ENCODE measurements at places on chromosomes 5 and 9. TPM values are rescaled to one million over a fixed set of nuclear protein-coding genes. Genes with fewer than 3 reads are reported as not detected.

The FGFR4 gene
- 87.4 TPM for polyA plus RNA-seq

The QRFP gene
- polyA plus RNA-seq, result 0.58 TPM

The FSTL4 gene
- polyA plus RNA-seq, result 0.76 TPM

The C5orf58 gene
- polyA plus RNA-seq, result 0.11 TPM

The STPG3 gene
- 3.9 TPM for polyA plus RNA-seq

The CSNK1G3 gene
- polyA plus RNA-seq, result 34.3 TPM

The BHMT gene
- 287 TPM for polyA plus RNA-seq

The CLIC3 gene
- 0.29 TPM for polyA plus RNA-seq

The CAAP1 gene
- polyA plus RNA-seq, result 36.5 TPM

The RNF130 gene
- polyA plus RNA-seq, result 73.8 TPM

The NPR2 gene
- 24.5 TPM for polyA plus RNA-seq

The CD72 gene
- polyA plus RNA-seq, result 4.5 TPM

The HTR4 gene
- 0.12 TPM for polyA plus RNA-seq

The CDC20B gene
- polyA plus RNA-seq, result 0.63 TPM

The DNAJC25 gene
- 15.2 TPM for polyA plus RNA-seq

The ZNF483 gene
- polyA plus RNA-seq, result 6.4 TPM

The LTC4S gene
- 3.9 TPM for polyA plus RNA-seq

The TNFSF8 gene
- polyA plus RNA-seq, result 0.33 TPM

The POLR3G gene
- 3.5 TPM for polyA plus RNA-seq

The KCNN2 gene
- 6.1 TPM for polyA plus RNA-seq

The ORM2 gene
- polyA plus RNA-seq, result not detected

The C8G gene
- 0.83 TPM for polyA plus RNA-seq

The DTWD2 gene
- 10.8 TPM for polyA plus RNA-seq

The ARHGEF28 gene
- 72.4 TPM for polyA plus RNA-seq

The FOXD4L5 gene
- polyA plus RNA-seq, result 0.35 TPM

The SNX24 gene
- 27.6 TPM for polyA plus RNA-seq

The C7 gene
- polyA plus RNA-seq, result 118 TPM

The GAPT gene
- polyA plus RNA-seq, result 1.7 TPM

Measured in renal pelvis (tissue), 12 donors.